ENCODE measurements at places on chromosomes 6 and 20. TPM values are rescaled to one million over a fixed set of nuclear protein-coding genes. Genes with fewer than 3 reads are reported as not detected.

DNA sequence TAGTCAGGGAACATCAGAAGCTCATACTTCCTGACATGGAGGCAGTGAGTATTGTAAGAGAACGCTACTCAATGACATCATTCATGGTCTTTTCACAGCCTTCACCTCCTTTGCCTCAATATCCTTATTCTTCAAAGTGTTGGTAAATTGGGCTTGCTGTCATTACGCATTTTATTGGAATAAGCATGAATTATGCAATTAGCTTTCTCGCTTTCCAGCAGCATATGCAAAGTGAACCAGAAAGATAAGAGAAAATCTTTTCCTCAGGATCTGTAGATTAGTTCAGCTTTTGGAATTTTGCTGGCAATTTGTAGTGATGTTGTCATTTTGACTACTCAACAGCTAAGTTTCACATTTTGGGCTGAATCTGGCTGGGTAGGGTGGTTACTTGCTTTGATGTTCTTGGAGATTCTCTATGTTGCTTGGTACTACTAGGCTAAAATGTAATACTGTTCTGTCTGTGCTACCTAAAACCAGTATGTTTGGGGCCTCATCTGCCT, 1012.1 kb downstream of the KIF16B start:
- DNase-seq = no peak

DNA sequence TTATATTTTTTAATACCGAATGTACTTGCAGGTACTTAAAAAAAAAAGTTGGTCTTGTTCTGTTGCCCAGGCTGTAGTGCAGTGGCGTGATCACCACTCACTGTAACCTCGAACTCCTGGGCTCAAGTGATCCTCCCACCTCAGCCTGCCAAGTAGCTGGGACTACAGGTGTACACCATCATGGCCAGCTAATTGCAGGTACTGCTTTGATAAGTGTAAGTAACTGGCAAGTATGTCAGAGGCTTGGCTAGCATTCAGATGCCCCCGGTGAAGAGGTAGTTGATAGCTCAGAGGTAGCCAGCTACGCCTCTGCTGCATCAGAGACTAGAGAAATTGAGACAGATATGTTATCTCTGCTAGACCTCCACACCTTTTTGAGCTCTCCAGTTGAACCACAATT, 40.5 kb downstream of the BTBD9 start:
- no peak for DNase-seq

Gene TP53TG5
- total RNA-seq = not detected

Gene LGSN
- not detected for total RNA-seq

DNA sequence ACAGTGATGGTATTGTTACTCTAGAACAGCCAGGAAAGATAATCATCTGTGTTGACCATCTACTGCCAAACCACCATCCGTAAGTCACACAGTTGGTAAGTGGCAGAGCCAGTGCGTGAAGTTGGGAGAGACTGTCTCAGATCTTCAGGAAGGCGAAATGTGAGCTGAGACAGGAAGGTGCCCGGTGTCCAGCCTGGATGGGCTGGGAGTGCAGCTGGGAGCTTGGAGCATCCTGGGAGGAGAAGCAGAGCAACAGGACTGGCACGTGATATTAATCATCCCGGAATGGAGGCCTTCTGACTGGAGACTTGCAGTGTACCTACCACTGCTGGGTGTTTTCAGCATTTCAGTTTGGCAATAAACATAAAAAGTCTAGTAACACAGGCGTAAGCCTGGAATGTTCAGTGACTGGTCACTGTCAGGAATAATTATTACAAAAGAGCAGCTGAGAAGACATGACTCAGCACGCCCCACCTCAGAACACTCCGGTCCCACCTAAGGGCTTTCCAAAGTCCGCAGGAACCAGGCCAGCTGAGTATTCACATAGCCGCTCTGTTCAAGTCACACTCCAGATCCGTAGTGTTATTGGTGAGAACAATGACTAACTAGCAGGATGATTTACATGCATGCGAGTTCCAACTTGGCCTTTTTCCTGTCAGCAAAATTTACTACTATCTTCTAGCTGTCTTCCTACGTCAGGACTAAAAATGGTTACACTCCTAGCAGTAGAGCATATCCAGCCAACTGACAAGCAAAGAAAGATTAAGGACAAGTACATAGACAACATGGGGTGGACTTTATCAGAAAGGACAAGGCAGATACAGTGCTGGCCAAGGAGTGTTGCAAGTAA, 45.1 kb upstream of the PNRC1 start:
- DNase-seq = peak; percentile 39

Gene BANF2
- not detected for total RNA-seq

DNA sequence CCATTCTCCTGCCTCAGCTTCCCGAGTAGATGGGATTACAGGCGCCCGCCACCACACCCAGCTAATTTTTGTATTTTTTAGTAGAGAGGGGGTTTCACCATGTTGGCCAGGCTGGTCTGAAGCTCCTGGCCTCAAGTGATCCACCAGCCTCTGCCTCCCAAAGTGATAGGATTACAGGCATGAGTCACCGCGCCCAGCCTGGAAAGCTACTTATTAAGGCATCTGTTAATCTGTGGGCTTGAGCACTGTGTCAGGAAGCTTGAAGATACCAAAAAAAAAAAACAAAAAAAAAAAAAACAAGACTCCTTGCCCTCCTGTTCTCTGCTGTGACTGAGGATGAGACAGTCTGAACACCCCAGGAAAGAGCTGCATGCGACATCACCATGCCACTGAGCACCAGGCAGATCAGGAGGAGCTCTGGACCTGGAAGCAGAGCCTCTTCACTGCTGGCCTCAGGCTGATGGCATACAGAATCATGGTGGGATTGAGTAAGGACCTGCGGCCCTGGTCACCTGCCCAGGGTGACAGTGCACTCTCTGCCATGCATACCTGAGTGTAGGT, 166.5 kb upstream of the SNX9 start:
- no peak for DNase-seq

DNA sequence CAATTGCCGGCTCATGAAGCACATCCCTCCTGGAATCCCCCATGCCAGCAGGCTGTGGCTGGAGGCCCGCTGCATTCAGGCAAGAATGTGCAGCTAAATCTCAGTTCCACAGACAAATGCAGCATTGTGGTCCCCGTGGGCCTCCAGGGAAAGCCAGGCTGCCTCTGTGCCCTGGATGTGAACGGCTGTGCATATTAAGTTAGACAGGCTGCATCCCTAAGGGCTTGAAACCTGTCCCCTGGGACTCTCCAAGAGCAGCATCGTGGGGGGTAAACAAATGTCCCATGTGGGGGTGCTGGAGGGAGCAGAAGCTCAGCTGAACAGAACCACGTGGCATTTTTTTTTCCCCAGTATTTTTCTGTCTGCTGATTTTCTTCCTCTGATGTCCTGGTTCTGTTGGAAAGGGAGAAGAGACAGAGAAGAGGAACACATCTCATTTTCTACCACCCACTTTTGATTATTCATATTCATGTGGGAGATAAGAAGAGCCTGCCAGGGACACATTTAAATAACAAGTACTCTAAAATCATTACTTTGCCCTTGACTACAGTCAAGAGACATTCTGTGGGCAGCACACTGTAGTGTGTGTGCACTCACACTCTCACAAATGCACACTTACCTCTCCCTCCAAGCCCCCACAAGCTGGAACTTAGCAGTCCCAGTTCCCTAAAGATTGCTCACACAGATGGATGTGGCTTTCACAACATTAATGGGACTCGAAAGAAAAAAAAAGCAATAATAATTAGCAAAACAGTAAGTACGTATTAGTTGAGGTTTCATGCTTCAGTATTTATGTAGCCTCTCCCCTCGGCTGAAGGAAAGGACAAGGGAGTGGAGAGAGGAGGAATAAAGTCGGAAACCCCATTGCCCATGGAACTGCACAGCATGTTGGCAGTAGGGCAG, 16.9 kb downstream of the GFOD1 start:
- no peak for DNase-seq

Gene RIPOR3
- total RNA-seq = 1.3 TPM

DNA sequence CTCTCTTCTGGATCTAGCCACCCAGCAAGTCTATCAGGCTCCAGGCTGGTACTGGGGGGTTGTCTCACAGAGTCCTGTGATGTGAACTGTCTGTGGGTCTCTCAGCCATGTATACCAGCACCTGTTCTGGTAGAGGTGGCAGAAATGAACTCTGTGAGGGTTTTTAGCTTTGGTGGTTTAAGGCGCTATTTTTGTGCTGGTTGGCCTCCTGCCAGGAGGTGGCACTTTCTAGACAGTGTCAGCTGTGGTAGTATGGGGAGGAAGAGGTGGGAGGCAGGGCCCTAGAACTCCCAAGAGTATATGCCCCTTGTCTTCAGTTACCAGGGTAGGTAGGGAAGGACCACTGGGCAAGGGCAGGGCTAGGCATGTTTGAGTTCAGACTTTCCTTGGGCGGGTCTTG, 75.8 kb downstream of the SNAP91 start:
- no peak for DNase-seq

DNA sequence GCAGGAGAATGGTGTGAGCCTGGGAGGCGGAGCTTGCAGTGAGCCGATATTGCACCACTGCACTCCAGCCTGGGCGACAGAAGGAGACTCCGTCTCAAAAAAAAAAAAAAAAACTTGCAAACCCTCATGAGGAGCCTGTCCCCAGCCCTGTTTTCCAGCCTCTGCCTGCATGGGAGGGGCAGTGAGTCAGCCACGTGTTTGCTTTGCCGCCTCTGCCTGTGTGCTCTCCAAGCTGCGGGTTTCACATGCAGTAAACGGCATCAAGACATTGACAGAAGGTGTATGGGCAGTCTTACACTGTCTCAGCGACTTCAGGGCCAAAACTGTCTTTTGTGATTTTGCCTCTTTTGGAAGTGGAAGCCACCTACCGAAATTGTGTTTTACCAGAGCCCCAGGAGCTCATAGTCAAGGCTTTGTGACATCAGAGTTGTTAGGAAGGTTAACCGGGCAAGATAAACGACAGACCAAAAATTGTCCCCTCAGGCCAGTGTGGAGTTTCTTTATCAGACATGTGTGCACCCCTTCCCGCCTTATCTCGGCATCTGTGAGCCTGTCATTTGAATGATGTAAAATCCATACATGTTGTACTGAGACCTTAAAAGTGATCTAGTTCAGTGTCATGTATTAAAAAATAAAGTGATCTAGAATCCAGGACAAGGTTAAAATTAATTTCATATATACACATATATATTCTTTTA, 52.9 kb downstream of the RPP40 start:
- no peak for DNase-seq

DNA sequence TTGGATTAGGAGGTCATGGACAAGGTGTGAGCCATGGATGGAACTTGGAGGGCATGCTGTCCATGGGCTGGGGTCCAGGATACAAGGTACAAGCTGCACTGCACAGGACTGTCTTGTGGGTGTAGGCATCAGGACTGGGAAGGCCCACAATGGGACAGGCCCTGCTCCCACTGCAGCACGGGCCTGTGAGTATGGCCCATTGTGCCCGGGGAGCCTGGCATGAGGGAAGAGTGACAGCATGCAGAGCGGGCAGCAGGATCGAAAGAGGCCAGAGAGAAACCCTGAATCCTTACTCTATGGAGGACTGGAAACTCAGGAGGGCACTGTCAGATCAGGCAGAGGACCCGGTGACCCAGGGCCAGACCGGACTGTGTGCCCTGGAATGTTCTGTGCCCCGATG, 211.3 kb downstream of the PREX1 start:
- no peak for DNase-seq

- no peak for DNase-seq
Observed at GRCh38 chr6:26173836-26174145, 86.6 kb downstream of the HFE start.

Gene MOXD1
- 37.3 TPM for total RNA-seq

DNA sequence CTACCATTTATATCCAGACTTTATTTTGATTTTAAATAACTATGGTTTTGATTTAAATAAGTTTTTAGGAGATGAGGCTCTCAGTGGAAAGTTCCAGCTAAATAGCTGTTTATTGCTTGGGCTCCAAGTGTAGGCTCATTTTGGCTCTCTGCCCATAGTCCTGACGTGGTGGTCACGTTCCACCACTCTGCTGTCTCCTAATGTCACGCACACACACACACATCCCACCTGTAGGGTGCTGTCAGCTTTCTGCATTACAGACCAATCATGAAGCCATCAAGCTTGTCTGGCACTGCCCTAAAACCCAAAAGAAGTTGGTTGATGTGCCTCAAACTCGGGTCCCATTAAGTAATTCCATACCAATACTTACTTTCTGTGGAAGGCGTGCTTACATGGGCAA, 45.4 kb downstream of the PANK2 start:
- no peak for DNase-seq

- DNase-seq = no peak
Observed at GRCh38 chr6:35264550-35265274, 5.2 kb downstream of the ZNF76 start.

GRCh38 chr6:141415896-141416295, 716.8 kb upstream of the GJE1 start:
- no peak for DNase-seq

Gene ASIP
- total RNA-seq = not detected

- DNase-seq = no peak
Observed at GRCh38 chr20:21126581-21126870, 644 bp downstream of the KIZ start.

DNA sequence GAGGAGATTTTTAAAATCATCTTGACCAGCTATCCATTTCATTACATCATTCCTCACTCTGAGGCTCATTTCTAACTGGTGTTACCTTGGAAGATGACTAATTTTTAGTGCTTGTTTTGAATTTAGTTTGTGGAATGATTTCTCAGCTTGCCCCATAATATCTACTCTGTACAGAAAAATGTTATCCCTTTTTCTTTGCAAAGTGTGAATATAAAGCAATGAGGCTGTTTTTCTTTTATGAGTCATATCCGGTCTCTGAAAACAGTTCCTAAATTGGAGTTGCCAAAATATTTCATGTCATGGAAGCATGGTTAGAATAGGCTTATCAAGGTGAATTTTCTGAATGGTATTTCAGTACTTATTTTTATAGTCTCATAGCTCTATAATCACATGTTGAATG, 43.8 kb downstream of the FUT9 start:
- no peak for DNase-seq

DNA sequence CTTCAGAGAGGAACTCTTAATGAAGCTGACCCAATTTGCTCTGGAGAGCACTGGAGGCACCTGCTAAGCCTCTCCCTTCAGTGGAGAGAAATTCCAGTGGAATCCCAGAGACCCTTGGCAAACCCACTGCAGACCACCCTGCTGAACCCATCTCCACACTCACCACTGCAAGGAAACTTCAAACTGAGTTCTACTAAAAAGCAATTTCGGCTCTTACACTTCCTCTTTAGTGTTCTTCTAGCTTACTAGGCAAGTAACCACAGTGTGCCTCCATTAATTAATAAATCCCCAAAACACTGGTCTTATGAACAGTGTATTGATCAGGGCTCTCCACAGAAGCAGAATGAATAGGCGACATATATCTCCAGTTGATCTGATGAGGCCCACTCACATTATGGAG, 43.0 kb upstream of the HLA-E start:
- no peak for DNase-seq

Gene ZFP57
- total RNA-seq = not detected

DNA sequence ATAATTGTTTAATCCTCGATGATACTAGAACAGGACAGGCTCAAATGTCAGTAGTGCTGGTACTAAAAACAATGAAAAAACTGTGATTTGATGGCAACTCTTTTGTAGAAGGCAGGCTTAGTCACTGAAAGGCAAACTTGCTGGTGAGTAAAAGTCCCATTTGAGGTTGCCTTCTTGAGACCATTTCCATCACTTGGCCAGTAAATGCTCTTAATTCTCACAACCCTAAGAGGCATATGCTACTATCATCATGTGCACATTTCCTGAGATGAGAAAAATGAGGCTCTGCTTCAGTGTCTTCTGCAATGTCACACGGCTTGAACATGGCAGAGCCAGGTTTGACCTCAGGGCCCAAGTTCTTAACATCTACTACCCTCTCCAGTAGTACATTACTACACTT, 9.9 kb downstream of the AKIRIN2 start:
- DNase-seq = no peak

Gene C6orf58
- not detected for total RNA-seq

Measured in SJSA1 (cell line).